ENCODE measurements at places on chromosomes 4 and X.

DNA sequence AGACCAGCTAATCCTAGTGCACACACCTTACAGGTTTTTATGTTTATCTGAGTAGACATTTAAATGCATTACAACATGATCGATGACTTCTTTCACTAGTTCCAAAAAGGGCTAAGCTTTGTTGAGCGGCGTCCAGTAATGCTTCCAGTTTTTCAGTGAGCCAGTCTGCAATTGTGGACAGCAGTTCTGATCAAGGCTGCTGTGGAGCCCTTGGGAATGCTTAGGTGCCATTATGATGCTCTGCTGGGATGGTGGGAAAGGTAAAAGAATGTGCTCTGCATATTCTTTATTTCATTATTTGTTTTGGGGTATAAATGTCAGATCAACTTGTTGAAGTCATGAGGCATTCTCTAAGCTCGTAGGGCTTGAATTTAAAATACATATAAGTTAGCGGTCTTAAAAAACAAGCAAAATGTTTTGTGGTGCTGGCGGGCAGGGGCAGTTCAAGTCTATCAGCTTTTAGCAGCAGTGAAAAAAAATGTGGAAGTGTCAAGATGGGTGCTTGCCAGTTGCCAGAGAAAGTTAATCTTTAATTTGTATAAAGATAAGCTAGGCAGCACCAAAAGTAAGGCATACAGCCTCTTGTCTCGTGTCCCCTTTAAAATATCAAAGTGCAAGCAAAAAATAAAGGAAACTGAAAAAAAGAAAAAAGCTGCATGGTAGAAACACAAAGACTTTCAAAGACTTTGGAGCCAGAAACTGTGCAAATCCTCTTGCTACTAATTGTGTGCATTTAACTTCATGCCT, 5.8 kb downstream of the MID1IP1 start:
- DNase-seq, result no peak

GRCh38 chr4:84578540-84579402, 4.2 kb upstream of the CDS1 start:
- peak; percentile 33 for DNase-seq

- peak; percentile 35 for DNase-seq
These were observed 58.2 kb upstream of the ZNF157 start for GRCh38 chrX:47311932-47312774.

DNA sequence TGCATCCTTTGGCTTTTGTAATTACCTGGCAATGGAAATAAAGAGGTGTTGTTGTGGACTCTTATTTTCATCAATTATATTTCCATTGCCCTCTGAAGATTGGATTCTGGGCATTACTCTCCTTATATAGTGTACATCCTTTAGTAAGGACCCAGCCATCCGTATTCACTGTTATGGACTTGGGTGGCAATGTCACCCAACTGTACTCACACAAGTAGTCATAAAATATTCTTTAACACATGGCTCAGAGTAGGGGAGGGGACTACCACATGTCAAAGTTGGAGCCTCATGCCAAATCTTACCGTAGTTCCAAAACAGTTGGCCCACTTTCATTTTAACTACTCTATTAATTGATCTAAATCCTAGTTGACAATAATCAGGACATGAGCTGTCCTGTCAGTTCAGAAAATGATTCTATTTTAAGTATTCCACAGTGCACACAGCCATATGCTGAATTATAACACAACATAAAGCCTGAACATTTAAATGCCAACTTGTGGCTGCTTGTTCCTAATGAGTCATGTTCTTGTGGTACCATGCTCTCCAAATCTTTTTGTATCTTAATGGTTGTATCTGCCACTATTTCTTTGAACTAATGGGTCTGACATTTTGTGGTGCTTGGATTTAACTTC, 4.9 kb downstream of the FRAS1 start:
- DNase-seq, result peak; percentile 27

- no peak for DNase-seq
These were observed 65.2 kb downstream of the SLC4A4 start for GRCh38 chr4:71404049-71404448.

- no peak for DNase-seq
These were observed 99.8 kb downstream of the AFAP1 start for GRCh38 chr4:7839856-7840255.

GRCh38 chr4:171981185-171981584, 168.0 kb downstream of the GALNTL6 start:
- no peak for DNase-seq

DNA sequence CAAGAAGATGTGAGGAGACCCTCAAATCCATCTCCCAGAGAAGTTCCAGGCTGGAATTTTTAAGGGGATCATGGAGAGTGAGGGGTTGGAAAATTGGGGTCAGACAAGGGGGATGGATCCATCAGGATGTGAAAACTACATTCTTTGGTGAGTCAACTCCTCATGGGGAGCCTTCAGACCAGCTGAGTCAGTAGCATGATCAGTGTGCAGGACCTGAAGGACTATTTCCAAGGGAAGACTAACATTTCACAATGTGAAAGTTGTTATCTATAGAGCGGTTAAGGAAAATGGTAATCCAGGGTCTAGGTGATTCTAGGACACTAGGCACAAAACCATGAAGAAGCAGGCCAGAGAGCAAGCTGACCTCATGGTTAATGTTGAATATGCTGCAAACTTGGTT, 38.6 kb upstream of the CEP135 start:
- no peak for DNase-seq
